ENCODE measurements at places on chromosomes 6 and 20.
A peak's percentile ranks its signal among the peaks of the same experiment; 100 is the strongest.

DNA sequence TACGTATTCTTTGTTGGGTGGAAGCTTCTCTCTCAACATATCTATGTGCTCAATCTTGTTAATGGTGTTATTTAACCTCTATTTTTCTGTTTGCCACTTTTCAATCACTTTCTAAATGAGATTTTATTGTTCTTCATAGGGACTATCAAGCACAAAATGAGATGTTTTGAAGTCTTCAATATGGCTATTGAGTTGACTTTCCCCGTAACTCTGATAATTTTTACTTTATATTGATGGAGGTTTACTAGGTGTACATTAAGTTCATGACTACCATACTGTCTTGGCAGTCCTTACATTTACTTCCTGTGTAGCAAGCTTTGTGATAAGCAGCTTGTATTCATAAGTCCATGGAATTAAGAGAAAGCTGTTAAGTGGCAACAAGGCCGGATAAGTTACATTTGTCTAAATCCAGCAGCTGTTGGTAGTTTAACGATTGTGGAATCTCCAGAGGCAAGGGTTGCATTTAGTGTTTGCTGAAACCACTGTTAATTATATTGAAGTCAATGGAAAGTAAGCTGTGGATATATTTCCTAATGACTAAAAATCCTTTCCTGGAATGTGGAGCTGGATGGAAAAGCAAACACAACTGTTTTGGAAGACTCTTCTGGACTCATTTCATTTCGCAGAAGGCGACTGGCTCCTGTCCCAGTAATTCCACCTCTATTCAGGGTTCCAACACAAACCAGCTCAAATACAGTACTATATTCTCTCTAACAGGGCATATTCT, 57.3 kb upstream of the SMIM29 start:
- DNase-seq: peak; percentile 46

DNA sequence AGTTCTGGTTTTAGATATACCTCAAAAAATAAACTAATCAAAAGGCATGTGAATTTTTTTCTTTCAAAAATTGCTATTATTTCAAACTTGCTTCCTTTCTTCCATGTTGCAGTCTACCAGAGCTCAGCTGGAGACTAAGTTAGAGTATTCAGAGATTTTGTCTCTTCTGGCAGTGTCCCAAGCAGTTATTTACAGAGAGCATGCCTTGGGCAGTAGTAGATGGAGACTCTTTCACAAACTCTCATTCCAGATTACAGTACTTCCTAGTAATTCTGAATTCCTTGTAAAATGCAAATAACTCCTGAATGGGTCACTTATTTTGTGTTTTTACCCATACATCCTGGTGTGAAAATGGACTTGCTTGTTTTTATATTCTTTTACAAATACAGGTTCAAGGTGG, 703.4 kb downstream of the EPHA7 start:
- peak; percentile 80 for DNase-seq

DNA sequence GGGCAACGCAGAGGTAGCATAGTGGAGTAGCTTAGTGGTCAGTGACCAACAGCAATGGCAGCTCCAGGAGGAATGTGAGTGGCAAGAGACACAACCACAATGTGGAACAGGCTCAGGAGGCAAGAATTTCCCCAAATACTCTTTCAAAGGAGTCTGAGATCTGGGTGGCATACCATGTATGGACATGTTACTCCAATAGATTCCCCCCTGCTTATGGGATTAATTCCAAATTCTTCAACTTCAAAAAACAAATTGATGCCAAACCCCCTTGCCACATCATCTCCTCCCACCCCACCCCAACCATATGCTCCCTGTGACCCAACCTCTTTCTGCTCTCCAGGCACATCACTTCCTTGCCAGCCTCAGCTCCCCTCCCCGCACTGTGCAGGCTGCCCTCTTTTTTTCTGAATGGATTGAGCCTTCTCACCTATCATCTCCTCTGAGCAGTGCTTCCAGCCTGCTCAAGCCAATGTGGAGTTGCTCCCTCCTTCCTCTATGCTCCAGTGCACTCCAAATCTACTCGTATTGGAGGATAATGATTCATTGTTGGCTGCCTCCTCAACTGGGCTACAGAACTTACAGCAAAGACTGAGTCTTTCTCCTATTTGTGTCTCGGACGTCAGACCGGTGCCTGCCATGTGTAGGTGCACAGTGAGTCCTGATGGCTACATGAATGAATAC, 93.0 kb upstream of the CEP85L start:
- no peak for DNase-seq

- DNase-seq: peak; percentile 35
Observed at GRCh38 chr20:51265361-51265760, 242.5 kb upstream of the KCNG1 start.
